ENCODE measurements at places on chromosomes 2 and 18.

DNA sequence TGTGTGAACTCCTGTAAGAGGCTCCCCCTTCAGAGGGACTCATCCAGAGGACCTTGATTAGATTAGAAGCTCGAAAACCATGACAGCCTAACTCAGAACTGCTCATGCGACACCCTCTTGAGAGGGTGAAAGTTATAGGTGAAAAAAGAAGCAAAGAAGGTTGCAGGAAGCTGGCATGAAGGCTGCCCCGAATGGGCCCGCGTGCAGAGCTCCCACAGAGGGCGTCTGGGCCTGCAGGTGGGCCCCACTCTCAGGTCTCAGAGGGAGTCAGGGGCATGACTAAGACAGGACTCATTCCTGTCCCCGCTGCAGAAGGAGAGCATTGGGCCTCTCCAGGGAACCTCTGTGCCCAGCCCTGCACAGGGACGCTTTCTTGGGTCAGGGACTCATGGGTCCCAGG lies 235.4 kb downstream of the EIPR1 start:
- no peak for DNase-seq

DNA sequence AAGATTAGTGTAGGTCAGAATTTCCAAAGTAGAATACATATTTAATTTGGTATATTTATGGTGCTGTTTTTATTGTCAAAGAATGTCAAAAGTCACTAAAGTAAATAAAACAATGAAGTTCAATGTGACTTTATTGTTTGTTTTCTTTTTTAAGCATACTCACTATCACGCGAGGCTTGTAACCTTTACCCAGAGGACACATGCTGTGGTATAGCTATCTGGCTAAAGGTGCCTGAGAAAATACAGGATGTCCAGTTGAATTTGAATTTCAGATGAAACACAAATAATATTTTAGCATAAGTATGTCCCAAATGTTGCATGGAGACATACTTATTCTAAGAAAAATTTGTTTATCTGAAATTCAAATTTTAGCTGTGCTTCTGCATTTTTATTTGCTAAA lies 103.3 kb upstream of the KLF7 start:
- DNase-seq = no peak

GRCh38 chr2:27954221-27954673 lies 63.7 kb downstream of the BABAM2 start:
- no peak for DNase-seq

GRCh38 chr2:214774108-214774507 lies 35.4 kb downstream of the BARD1 start:
- DNase-seq = no peak

GRCh38 chr2:21228041-21228895 lies 104.5 kb downstream of the TDRD15 start:
- DNase-seq = no peak

- DNase-seq = no peak
Measured at GRCh38 chr2:15638720-15639119, 47.1 kb downstream of the DDX1 start.

DNA sequence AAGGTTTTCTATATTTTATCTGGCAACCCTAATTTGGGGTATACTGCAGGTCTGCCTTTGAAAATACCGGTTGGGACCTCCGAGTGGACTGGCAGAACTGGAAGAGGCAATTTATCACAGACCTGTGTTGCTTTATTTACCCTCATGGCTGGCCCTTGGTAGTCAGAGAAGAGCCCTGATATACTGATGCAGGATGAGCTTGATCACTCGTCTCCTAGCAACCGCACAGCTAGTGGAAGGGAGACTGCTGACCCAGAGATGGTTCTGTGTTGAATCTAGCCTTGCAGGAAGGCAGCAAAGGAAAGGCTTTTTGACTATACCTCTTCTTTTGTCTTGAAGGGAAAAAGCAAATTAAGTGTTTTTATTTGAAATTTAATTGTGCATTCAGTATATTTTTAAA lies 154.7 kb downstream of the EML6 start:
- no peak for DNase-seq

DNA sequence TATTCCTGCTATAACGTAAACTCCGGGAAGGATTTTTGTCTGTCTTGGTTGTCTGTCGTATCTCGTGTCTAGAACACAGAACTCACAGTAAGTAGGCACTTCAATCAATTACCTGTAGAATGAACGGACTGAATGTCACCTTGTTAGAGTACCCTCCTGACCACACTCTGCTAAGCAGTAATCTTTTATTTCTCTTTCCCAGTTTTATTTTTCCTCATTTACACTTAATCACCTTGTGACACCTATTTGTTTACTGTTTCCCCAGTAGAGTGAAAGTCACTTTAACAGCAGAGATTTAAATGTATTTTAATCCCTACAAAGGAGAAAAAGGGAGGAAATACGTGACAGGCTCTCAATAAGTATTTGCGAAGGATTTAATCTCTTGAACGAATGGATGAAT lies 514 bp upstream of the EPB41L5 start:
- no peak for DNase-seq

GRCh38 chr2:134917360-134917865 lies 1.2 kb upstream of the CCNT2 start:
- no peak for DNase-seq

DNA sequence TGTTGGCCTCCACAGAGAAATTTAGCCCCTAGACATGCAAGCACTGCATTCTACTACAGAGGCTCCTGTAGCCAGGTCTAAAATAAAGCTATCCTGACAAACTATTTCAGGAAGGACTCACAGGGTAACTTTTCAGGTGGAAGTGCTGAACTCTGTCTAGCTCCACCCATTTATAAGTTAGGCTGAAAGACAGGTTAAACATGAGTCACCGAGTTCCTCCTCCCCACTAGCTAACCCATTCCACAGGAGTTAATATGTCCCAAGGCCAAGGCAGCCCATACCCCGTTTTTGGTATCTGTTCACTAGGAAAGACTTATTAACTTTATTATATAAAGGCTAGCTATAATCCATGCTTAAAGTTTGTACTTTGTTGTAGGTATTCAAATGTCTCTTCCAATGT lies 3.5 kb downstream of the CWC22 start:
- DNase-seq = no peak

DNA sequence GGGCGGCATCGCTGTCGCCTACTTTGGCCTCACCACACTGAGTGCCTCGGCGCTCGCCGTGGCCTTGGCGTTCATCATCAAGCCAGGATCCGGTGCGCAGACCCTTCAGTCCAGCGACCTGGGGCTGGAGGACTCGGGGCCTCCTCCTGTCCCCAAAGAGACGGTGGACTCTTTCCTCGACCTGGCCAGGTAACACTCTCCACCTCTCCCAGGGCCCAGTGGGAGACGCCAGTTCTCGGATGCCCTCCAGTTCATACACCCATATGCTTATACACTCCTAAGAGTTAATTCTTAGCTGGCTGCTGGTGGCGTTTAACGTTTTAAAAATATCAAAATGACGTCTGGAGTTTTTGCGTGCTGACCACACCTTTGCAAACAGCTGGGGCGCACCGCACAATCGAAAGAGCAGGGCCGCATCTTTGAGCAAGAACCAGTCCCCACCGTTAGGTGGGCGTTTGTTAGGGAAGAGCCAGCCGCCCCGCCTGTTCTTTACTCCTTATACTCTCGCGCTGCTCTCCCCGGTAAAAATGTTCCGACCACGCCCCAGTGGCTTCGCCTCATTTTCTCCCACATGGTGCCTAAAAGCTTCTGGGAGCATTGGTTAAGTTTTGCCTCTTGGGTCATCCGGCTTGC lies 899 bp downstream of the SLC1A4 start:
- DNase-seq = no peak

DNA sequence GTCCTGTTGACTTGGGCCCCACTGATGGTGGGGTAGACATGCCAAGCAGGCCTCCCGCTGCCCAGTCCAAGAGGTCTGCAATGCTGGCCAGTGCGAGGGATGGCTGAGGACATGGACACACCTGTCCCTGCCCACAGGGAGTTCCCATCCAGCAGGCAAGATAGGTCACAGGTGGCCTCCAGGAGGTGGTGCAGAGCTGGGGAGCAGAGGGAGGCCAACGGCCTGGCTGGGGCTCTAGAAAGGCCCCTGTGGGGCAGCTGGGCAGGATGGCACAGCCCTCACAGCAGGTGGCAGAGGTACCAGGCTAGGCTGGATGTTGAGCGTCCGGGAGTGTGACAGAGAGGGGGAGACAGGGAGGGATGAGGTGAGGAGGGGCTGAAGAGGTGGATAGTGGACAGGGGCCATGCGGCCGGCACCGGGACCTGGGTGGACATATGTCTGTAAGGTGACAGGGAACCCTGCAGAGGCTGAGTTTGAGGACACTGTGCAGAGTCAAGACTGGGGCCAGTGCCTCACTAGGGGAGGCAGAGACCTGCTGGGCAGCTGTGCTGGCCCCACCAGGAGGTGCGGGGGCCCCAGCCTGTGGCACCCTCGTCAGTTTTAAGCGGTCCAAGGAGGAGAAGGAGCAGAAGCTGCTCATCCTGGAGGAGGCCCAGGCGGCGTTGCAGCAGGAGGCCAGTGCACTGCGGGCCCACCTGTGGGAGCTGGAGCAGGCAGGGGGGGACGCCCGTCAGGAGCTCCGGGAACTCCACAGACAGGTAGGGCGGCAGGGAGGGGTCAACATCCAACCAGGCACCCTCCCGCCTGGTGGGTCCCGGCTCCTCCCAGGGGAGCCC lies 34.3 kb upstream of the SNED1 start:
- DNase-seq = no peak

- no peak for DNase-seq
Measured at GRCh38 chr18:10010611-10011015, 96.8 kb downstream of the VAPA start.

DNA sequence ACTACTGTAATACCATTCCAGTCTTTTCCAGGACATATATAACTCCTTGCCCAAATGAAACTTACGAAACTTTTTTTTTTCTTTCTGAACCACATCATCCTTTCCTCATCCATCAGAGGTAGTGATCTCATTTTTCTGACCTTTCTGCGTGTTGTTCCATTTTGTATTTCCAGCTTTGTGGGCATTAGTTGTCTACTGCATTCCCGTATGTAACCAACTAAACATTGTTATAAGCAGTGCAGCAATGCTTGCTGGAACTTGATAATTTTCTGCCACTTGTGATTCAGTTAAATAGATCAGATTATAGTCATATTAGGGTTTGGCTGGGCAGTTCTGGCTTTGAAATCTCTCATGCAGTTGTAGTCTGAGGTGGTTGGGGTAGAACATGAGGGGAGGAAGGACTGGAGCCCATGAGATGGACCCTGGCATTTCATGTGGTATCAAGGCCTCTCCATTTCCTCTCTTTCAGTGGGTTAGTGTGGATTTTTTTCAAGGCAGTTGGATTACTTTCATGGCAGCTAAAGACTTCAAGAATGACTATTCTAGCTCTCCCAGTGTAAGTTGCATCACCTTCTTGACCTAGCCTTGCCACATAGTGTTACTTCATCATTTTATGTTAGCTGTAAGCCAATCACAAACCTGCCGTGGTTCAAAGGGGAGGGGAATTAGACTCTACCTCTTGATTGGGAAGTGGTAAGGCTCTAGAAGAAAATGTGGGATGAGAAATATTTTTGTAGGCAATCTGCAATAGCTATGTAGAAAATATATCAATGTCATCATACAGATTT lies 80.5 kb downstream of the EHBP1 start:
- DNase-seq = no peak

- DNase-seq = no peak
Measured at GRCh38 chr18:48973731-48974130, 23.0 kb upstream of the SMAD7 start.

DNA sequence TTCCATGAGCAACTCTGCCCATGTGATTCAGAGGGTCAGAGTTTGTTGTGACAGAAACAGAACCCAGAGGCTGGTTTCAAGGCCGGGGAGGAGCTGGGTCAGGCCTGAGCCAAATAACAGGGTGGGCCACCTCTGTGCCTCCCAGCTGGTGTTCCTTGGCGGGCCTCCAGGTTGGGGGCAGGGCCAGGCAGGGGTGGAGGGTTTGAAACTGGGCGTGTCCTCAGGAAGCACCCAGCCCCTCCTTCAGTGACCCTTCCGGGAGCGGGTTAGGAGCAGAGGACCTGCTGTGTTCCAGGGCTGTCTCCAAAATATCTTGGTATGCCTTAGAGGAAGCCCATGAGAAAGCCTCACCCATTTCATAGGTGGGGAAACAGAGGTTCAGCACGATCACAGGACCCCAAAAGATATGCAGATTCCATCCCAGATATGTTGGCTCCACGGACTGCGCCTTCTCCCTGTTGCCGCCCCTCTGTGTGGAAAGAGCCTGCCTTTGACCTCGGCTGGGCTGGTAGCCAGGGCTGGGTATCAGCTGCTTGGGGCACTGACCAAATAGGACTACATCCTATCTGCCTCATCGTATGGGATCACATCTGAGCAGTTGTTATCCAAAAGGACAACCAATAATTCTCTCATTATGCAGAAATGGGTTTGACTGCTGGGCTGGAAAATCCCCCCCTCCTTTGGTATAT lies 74.8 kb upstream of the GLI2 start:
- DNase-seq = no peak

DNA sequence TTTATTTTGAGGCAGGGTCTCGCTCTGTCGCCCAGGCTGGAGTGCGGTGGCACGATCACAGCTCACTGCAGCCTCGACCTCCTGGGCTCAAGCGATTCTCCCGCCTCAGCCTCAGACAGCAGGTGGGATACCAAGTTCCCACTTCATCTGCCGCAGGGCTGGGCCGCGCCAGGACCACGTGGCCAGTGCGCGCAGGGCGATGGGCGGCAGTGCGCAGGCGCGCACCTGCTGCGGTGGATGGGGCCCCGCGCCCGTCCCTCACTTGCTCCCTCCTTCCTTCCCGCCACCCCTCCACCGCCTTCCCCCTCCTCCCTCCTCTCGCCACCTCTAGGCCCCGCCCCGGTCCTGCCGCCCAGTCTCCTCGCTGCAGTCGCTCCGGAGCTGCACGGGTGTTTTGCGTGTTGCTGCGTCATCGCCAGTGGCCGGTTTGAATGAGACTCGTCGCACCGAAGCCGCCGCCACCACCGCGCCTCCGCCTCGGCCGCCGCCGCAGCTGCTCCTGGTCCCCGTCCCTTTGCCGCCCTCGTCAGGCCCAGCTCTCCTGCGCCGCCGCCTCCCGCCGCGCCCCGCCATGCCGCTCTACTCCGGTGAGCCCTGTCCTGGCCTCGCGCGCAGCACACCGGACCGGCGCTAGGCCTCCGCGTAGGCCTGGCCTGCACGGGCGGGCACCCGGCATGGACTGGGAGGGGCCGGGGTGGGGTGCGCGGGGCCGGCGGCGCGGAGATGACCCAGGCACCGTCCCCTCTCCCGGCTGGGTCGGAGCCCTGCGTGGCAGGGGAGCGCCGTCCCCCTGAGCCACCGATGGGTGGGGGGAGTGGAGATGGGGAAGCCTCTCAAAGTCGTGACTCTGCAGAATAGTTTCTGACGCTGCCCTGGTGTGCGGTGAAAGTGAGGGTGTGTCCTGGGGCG lies at the start of gene USP14:
TSS of gene USP14 (plus strand) at position 430 of the 909 bp plus-strand sequence. CDS start at position 572, 142 bp downstream.
- DNase-seq = peak; percentile 98

- DNase-seq = no peak
Measured at GRCh38 chr2:19542796-19543662, 184.6 kb upstream of the OSR1 start.

DNA sequence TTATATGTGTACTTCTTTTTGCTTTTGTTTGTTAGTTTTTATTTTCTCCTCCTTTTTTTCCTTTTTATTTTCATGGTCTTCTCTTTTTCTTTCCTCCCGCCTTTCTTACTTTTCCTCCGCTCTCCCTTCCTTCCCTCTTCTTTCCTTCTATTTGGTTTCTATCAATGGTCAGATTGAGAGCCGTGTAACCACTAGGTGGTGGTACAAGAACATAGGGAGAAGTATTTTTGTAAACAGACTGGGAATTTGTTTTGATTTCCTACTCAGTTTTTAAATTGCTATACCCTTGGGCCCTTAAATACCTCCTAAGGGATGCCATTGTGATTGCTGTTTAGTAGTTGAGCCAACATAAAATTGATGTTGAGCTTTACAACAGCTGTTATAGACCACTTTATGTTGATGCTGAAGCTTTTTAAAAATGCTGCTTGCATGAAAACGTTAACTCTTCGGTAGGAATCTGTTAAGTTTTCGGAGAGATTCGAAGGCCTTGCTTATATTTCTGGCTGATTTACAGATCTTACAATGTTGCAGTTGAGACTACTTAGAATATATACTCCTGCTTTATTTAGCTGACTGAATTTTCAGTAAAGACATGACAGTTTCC lies 124.2 kb downstream of the UBE2E3 start:
- no peak for DNase-seq

All from activated naive CD8-positive, alpha-beta T cell treated with anti-CD3 and anti-CD28 coated beads, Interleukin-2, amount 50 U/mL, for 16 hours (primary cell).